ENCODE measurements at places on chromosomes 7 and 10. TPM values are rescaled to one million over a fixed set of nuclear protein-coding genes. Genes with fewer than 3 reads are reported as not detected.

- no peak for DNase-seq
Measured at GRCh38 chr7:146136357-146136875, 19.8 kb downstream of the CNTNAP2 start.

GRCh38 chr7:49158321-49158720 is 234.0 kb downstream of the CDC14C start:
- DNase-seq: no peak

DNA sequence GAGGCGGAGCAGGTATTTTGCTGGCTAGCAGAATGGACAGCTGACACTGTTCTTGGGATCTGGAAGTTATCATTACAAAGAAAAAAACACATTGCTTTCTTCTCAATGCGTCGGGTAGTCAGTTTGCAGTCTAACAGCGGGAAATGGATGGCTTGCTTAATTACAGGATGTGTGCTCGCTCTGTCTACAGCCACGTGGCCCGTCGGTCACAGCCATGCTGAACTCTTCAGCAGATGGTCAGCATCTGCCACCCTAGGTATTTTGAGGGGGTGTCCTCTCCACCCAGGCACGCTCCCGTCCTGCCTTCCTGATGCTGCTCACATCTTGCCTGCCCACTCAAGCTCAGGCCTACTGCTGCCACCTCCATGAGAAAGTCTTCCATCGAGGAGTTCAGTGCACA is 20.4 kb upstream of the INMT start:
- no peak for DNase-seq

The IFIT1B gene
- not detected for total RNA-seq

The BMS1 gene
- 58.6 TPM for total RNA-seq

The POMZP3 gene
- total RNA-seq: 10.9 TPM

All from activated T-cell treated with anti-CD3 and anti-CD28 coated beads, Interleukin-2, amount 50 U/mL, for 4 hours (primary cell).